Esophagus mucosa (tissue), 1 donor: ENCODE measurements at places on chromosomes 2 and 18.

DNA sequence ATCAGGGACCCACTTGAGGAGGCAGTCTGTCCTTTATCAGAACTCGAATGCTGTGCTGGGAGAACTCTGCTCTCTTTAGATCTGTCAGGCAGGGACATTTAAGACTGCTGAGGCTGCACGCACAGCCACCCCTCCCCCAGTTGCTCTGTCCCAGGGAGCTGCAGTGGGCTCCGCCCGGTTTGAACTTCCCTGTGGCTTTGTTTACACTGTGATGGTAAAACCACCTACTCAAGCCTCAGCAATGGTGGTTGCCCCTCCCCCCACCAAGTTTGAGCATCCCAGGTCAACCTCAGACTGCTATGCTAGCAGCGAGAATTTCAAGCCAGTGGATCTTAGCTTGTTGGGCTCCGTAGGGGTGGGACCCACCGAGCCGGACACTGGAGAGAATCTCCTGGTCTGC is 11.8 kb upstream of the LHCGR start:
- no peak for ATAC-seq

DNA sequence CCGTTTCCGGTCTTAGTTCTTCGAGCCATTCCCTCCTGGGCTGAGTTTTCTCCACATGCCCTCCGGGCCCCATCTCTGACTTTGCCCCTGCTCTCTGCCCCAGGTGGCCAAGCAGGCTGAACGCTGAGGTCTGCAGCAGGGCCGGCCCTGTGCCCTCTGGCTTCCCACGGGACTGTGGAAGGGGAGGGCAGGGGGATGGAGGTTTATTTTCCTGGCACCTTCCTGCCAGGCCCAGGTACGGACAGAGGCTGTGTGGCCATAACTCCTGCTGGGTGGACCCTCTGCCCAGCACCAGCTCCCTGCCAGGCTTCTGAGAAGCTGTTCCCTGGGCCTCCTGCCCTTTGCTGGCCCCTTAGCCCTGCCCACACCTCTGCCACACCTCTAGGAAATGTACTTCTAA is 164.0 kb downstream of the TFCP2L1 start:
- no peak for ATAC-seq

GRCh38 chr2:20291106-20291564 is 59.5 kb downstream of the PUM2 start:
- peak; percentile 93 for ATAC-seq

- no peak for ATAC-seq
Observed at GRCh38 chr2:8923183-8923582, 80.3 kb downstream of the MBOAT2 start.

DNA sequence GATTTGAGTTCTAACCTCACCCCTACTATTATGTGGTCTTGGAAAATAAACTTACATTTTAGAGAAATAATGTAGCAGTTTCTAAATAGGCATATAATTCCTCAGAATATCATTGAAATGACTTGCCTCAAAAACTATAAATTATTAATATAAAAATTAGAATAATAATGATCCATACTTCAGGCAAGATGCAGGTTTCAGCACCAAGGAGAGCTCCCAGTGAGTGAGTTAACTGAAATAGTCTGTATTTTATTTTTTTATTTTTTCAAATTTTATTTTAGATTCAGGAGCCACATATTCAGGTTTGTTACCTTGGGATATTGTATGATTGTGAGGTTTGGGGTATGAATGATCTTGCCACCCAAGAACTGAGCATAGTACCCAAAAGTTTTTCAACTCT is 472.2 kb upstream of the DCC start:
- ATAC-seq = no peak

DNA sequence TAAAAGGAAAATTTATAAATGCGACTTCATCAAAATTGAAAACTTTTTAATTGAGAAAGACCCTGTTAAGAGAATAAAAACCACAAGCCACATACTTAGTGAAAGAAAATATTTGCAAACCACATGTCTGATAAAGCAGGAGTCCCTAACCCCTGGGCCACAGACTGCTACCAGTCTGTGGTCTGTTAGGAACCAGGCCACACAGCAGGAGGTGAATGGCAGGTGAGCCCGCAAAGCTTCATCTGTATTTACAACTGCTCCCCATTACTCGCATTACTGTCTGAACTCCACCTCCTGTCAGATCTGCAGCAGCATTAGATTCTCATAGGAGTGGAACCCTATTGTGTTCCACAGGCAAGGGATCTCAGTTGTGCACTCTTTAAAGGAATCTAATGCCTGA is 95.5 kb upstream of the CRACDL start:
- ATAC-seq = no peak

GRCh38 chr2:157087373-157088002 is 170.0 kb upstream of the GALNT5 start:
- ATAC-seq = no peak

DNA sequence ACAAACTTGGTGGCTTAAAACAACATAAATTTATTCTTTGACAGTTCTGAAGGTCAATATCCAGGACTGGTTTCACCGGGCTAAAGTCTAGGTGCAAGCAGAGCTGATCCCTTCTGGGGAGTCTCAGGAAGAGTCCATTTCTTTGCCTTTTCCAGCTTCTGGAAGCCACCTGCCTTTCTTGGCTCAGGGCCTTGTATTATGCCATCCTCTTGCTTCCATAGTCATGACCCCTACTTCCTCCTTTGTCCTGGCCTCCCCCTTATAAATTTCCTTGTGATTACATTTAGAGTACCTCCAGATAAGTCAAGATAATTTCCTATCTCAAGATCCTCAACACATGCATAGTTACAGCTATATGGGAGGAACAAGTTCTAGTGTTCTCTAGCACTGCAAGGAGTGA is 1089.5 kb downstream of the LRP1B start:
- ATAC-seq = no peak

- no peak for ATAC-seq
Observed at GRCh38 chr2:62505109-62505749, 766 bp downstream of the TMEM17 start.

DNA sequence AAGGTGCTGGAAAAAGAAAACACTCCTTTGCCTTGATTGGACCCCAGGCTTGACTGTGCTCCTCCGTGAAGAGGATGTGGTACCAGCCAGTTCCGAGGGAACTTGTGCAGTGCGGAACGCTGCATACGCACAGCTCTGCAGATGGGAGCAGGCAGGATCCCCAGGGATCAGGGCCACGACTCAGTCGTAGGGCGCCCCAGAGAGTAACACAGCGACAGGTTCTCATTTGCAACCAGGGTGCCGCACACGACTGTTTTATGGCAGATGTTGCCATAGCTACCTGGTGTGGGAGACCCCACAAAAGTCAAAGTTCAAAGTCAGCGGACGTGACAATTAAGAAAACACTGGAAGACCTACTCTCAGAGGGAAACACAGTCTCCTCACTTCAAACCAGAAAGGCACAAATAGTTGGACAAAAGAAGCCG is 779 bp downstream of the MALL start:
- peak; percentile 47 for ATAC-seq
